ENCODE measurements at places on chromosomes 4 and X.

DNA sequence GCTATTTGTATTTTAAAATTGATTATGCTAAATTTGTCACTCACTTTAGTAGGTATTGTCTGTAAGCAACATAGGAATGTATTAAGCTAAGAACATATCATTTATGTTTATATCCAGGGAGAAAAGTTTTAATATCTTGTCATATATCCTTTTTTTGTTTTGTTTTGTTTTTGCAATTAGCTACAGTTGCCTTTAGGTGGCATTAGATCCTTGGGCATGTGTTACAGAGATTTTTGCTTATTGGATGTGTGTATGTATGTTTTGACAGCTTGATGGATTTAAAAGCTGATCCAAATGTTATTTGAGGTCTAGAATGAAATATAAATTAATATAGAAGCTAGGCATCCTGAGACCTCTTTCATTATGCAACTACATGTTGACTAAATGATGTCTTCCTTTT, 36.1 kb upstream of the OTUD4 start:
- peak; percentile 0 for DNase-seq

DNA sequence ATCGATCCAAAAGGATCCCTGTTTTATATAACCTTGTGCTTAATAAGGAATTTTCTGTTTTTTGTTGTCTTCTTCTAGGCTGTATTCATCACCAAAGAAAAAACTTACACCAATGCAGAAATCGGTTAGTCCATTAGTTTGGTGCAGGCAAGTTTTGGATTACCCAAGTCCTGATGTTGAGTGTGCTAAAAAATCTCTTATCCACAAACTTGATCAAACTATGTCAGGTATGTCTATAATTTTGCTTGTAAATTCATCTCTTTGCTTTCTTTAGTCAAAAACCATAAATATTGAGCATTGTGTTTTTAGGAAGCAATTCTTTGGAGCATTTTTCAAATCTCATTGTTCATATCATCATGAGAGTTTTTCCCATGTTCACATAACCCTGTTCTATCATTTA, 28.4 kb downstream of the SLAIN2 start:
- no peak for DNase-seq

DNA sequence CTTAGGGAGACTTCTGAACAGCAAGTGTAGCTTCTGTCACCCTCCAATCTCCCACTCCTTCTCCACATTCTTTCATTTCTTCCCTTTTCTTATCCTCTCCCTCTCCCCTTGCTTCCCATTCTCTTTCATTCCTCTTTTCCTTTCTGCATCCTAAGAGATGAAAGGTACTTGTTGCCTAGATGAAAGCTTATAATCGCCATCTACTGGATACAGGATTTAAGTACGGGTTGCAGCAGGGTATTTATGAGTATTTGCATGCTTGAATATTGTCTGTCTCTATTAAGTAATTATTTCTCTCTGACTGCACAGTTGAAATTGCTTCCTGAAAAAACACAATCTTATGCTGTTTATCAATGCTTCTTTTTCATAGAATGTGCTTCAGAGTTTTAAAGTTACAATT, 174.0 kb upstream of the TENT5D start:
- DNase-seq, result no peak

GRCh38 chrX:153539171-153539978, 21.9 kb downstream of the ATP2B3 start:
- no peak for DNase-seq

GRCh38 chr4:6491235-6491634, 18.8 kb upstream of the PPP2R2C start:
- no peak for DNase-seq

DNA sequence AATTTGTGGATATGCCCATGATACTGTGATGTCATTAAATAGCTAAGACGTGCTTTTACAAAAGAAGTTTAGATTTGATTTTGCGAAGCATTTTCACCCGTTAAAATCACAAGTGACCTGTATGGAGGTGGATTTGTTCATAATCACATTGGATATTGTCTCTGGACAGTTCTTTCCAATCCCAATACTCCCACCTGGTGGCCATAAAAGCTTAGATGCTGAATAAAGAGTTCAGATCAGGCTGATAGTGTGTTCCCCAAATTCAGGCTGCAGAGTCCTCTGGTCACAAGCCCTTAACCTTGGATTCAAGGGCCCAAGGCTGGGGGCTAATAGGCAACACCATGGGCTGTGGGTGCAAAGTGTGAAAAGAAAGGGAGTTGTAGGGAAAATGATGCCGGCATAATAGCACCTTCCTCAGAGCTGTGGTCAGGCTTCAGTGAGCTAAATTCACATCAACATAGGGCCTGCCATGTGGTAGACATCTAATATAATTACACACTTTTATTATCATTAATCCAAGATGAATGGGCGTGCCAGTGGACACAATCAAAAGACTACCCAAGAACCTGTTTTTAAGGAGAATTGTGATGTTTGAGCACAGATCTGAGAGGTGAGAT, 28.1 kb downstream of the SMIM43 start:
- DNase-seq, result no peak

DNA sequence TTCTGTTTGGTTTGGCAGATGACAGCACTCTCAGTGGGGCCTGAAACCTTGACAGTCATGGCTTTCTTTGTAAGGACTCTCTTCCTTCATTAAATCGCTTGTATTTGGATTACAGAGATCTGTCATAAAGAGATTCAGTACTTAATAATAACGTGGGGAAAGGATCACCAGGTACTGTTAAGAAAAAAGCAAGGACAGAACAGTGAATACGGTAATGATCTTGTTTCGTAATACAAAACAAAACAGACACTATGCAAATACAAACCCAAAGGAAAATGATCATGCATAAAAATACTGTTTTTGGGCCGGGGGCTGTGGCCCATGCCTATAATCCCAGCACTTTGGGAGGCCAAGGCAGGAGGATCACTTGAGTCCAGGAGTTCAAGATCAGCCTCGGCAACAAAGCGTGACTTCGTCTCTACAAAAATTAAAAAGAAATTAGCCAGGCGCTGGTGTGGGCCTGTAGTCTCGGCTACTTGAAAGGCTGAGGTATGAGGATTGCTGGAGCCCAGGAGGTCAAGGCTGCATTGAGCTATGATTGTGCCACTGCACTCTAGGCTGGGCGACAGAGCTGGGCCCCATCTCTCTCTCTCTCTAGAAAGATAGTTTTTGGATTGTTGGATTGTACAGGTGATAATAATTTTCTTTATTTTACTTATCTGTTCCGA, 64.6 kb downstream of the TRAPPC11 start:
- no peak for DNase-seq

DNA sequence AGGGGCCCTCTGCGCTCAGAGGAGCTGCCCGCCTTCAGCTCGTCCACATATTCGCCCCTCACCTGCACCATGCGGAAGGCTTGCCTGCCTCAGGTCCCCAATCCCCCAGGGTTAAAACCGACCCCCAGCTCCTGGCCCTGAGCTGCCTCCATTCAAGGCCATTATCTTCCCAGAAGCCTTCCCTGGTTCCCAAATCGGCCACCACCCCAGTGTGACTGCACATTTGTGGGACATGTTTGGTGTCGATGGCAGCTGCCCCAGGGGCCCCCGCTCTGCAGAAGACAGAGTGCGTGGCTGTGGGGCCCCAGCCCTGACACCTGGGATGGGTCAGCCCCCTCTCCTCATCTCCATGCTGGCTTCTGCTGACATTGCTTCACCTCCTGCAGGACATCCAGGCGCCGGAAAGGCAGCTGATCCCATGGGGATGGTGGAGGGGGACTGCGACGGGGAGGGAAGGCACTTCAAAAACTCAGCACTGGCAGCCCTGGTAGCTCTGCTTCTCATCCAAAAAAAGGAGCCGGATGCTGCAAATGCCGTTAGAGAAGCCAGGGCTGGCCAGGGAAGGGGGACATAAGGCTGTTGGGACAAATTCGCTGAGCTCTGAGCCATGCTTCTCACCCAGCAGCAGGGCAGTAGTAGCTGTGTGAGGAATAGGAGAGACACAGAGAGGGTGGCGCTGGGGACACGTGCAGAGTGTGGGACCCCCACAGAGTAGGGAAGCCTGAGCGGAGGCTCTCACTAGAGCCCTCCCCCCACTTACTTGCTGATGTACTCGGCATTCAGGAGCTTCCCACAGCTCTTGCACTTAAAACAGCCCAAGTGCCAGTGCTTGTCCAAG, 78.5 kb downstream of the ABLIM2 start:
- no peak for DNase-seq

DNA sequence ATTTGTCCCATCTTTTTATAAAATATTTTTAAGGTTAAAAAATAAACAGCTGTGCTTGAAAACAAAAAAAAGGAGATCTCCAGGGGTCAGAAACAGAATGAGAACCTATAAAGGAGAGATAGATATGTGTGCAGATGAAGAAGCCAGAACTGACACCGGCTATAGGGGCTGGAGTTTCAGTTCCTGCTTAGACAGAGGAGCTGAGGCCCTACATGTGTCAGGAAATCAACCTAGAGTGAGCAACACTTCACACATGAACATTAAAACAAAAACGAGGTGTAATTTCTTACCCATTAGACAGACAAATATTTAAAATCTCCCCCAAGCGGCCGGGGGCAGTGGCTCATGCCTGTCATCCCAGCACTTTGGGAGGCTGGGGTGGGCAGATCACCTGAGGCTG, 17.8 kb upstream of the HUWE1 start:
- no peak for DNase-seq

Measured in NCI-H2081 treated with DMSO at 0.1 percent for 48 hours (cell line).